Stimulated activated CD4-positive, alpha-beta T cell treated with anti-CD3 and anti-CD28 coated beads, TNF-alpha, amount 100 ng/mL, for 1 hour (primary cell): ENCODE measurements at places on chromosomes 1 and 21.

GRCh38 chr1:15621975-15622374 lies 4.7 kb downstream of the DDI2 start:
- no peak for DNase-seq

DNA sequence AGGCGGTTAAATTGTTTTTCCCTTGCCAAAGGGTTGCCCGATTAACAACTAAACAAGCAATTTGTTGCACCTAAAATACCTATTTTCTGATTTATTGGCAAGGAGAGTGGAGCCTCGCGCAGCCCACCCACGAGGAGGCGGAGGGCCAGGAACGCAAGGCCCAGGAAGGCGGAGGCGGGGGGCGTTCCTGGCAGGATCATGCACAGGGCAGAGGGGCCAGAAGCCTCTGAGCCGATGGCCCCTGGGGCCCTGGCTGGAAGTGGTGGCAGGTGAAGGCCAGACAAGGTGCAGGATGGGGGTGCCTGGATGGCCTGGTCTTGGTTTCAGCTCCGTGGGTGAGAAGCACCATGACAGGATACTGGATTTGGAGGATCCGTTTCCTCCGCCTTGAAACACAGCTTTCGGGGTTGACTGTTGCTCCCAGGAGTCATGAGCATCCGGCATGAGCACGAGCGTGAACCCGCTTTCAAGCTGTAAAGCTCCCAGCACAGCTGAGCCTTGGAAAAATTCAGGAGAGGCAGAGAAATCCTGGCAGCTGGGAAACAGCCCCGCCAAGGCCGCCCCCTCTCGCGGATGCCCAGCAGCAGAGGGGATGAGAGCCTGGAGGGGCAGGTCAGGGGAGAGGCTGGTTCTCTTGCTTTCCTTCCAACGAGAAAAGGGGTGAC lies 35.0 kb downstream of the AJAP1 start:
- DNase-seq, result no peak

- no peak for DNase-seq
These were observed 9.5 kb upstream of the YRDC start for GRCh38 chr1:37817481-37817880.

- no peak for DNase-seq
These were observed 98.6 kb downstream of the TBX19 start for GRCh38 chr1:168379104-168379860.

- no peak for DNase-seq
These were observed 32.4 kb upstream of the PGBD5 start for GRCh38 chr1:230458509-230458908.

GRCh38 chr21:25561668-25562641 lies 45.3 kb downstream of the MRPL39 start:
- DNase-seq, result peak; percentile 57

DNA sequence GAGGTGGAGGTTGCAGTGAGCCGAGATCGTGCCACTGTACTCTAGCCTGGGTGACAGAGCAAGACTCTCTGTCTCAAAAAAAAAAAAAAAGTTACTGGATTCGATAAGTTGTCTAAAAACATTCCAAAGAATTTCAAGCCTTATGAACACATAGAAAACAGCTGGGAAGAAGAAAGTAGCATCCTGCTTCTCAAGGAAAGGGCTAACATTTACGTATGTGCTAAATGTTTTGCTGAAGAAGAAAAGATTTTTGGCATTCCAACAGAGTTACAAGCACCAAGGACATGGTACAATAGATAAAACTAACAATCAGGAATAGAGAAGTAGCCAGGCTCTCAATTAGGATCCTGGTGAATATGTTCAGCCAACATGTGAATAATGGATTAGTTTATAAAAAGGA lies 69.8 kb downstream of the HFM1 start:
- no peak for DNase-seq

DNA sequence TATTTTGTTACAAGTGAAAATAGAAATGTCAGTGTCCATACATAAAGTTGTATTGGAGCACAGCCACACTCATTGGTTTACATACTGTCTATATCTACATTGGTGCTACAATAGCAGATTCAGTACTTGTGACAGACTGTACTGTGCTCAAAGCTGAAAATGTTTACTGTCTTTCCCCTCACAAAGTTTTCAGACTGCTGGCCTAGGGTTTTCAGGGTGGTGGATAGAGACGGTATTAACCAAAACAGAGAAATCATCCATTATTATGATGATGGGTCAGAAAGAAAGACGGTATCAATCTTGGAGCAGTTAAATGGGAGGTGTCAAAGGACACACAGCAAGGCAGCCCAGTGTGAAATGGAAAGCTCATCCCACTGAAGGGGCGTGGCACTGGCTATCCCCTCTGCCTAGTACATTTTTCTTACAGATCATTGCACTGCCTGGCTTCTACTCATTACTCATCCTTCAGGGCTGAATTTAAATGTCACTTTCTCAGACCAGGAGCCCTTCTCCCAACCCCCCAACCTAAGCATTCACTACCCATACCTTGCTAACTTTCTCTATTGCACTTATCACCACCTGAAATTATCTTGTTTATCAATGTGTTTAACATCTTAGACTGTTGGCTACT lies 10.2 kb downstream of the JAK1 start:
- DNase-seq, result no peak

DNA sequence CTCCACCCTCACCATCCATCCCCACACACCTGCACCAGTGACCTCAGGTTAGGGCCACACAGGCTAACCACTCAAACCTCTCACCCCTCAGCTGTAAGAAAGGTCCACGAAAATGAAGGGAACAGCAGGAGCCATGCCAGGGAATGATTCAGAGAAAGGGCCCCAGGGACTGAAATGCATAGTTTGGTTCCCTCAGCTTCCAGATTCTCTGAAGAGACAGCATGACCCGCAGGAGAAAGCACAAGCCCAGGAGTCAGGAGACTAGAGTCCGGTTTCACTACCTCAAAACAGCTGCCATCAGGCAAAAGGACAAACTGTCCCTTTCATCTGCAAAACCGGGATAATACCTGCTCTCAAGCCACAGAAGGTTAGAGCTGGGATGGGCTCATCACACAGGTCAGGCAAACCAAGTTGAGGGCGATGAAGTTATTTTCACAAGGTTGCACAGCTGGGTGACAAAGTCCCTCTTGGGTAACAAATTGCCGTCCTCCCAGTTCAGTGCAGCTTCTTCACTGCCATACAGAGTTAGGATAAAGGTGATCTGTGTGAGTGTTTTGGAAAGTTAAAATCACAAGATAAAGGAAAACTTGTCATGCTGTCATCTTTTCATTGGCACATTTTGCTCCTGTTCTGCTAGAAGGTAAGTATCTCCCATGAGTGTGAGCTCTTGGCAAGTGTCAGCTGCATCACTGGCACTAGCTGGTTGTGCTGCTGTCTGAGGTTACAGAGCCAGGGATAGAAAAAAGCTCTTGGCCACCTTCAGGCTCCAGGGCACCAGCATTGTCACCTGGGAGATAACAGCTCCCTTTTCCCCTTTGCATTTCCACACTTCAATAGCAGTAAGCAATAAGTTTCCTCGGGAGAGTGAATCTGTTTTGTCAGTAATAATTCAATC lies 120.4 kb downstream of the KCNH1 start:
- DNase-seq, result no peak

GRCh38 chr21:43034101-43034500 lies 41.5 kb downstream of the CBS start:
- no peak for DNase-seq

GRCh38 chr1:197912739-197913494 lies 4.3 kb upstream of the LHX9 start:
- DNase-seq, result no peak

- no peak for DNase-seq
These were observed 599 bp upstream of the TMEM240 start for GRCh38 chr1:1540818-1541628.

DNA sequence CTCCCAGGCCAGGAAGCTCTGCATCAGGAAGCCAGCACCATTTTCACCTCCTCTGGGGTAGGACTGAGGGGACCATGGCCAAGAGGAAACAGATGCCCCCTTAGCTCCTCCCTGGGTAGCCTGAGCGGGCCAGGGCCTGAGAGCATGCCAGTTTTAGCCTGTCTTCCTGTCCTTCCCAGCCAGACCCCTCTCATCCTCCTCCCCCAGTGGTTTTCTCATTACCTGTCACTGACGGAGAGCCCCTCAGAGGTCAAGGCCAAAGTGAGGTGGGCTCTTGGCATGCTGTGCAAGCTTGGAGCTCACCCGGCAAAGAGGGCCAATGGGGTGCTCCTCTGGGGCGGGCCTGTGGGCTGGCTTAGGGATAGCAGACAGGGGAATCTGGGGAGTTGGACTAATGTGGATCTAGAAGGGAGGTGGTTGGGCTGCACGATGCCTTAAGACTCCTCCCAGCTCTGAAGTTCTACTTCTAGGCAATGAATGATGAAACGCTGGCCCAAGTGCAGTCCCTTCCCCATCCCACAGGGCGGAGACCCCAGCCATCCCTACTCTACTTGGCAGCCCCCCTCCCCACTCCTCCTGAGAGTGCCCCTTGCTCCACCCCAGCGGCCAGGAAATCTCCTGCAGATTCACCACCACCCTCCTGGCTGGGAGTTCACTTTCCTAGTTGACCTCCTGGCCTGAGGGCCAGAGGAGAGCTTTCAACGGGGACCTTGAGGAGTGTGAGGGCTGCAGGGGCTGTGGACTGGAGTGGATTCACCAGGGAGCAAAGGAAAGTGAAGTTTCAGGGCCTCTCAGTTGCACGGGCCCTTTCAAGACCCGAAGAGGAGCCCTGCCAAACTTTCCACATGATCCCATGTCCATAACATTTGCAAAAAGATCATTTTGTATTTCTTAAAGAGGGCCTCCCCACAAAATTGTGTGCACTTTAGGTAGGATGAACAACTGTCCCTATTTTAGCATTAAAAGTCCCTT lies 9.4 kb upstream of the LMNA start:
- DNase-seq, result no peak

GRCh38 chr1:244077473-244078220 lies 26.6 kb downstream of the ZBTB18 start:
- no peak for DNase-seq

DNA sequence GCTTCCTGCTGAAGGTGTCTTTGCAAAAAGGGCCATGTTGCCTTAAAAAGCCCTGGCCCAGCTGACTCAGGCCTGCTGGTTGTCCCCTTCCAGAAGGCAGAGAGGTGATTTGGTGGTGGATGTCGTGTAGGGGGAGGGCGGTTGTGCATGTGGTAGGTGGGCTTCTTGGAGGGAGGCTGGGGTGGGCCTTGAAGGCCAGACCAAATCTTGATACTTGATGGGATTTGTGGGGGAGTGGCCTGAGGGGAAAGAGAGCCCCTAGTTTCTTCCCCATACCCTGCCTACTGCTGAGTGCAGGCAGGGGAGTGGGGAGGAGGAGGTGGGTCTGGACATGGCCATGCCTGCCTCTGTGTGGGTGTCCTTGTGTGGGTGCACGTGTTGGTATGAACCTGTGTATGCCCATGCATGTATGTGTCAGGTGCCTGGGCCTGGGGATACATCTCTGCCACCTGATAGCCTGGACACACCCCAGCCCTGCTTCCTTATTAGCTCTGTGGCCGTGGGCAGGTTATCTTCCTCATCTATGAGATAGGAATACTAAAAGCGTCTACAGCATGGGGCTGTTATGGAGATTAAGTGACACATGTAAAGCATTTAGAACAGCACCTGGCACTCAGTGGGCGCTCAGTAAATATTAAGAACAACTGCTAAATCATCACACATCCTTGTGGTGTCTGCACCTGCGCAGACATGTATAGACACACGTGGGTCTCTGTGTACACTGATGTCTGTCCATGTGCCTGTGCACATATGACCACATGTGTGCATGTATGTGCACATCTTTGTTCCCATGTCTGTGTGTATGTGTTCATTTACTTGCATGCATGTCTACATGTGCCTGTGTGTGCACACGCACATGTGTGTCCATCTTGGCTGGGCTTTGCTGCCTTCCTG lies 17.0 kb downstream of the FAM151A start:
- no peak for DNase-seq

DNA sequence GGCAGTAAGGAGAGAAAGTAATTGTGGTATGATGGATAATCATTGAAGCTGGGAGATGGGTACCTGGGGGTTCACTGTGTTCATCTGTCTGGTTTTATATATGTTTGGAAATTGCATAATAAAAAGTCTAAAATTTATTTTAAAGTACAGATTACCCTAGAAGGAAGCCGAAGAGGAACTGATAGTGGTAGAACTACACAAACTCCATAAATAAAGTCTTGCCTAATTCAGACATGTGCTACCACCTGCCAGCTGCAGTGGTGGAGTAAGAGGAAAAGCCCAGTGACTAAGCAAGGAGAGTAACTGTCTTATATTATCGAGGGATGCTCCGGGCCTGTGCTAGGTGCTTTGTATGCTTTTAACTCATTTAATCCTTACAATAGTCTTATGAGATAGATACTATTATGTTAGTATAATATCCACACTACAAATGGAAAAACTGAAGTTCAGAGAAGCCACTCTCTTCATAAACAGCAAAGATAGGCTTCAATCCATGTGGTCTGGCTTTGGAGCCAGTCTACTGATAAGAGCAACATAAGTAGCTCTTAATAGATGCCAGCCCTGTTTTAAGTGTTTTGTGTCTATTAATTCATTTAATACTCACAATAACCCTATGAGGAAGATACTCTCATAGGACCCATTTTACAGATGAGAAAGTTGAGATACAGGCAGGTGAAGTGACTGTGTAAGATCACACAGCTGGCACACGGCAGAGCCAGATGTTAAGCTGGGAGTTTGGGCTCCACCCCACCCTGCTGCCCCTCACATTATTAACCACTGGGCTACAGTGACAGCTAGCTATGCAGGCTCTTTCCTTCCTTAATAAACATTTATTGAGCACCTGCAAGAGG lies 56.8 kb upstream of the HNRNPU start:
- DNase-seq, result no peak

DNA sequence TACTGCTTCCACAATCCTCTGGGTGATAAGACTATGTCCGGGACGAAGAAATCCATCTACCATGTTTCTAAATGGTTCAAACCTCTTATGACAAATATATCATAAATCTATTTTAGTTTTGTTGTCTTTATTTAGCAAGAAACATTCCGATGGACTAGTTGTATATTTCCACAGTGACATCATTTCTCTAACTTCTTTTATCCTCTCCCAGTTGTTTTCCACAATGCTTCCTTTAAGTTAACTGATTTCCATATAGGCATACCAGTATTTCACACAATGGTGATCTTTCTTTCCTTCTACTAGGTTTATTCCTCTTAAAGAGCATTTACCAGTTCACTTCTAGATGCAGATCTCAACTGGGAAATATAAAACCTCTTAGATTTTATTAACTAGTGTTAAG lies 44.8 kb downstream of the USP1 start:
- DNase-seq, result no peak

DNA sequence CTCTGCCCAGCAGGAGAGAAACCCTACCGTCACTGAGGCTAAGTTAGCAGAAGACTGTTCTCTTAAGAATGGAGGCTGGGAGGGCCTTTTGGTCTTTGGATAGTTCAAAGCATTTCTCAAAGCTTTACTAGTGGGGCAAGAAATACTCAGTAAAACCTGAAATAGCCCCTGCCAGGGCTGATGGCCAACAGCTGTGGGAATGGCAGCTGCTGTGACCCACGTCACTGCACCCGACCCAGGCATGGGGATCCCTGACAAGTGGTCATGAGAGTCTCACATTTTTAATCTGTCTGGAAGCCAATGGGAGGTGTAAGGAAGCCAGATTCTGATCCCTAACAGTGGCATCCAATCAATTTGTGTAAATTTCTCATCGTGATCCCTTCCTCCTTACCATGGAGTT lies 44.5 kb upstream of the ENAH start:
- no peak for DNase-seq
